Activated CD4-positive, alpha-beta T cell treated with anti-CD3 and anti-CD28 coated beads for 36 hours (primary cell): ENCODE measurements at places on chromosomes 7 and 10.

GRCh38 chr10:74530981-74531380, 295.4 kb upstream of the KAT6B start:
- DNase-seq = no peak

- DNase-seq = no peak
These were observed 22.4 kb upstream of the CDC14C start for GRCh38 chr7:48901966-48902365.

DNA sequence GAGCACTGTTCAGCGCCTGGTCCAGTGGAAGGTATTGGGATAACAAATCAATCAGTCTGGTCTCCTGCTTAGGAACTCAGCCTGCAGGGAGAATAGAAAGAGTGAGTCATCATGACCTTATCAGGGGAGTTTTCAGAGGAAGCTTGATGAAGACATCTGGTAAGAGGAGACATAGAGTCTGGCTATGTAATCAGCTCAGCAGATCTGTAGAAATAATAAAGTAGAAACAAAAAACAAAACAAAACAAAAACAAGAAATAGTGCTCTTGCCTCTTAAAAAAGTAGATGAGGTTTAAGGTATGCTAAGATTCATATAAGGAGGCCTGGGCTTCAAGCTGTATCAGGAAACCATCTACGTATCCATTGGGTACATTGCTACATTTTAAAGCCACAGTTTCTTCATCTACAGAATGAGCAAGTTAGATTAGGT, 14.4 kb downstream of the TAS2R41 start:
- no peak for DNase-seq

GRCh38 chr7:114212721-114213429, 201.7 kb upstream of the FOXP2 start:
- DNase-seq = no peak

DNA sequence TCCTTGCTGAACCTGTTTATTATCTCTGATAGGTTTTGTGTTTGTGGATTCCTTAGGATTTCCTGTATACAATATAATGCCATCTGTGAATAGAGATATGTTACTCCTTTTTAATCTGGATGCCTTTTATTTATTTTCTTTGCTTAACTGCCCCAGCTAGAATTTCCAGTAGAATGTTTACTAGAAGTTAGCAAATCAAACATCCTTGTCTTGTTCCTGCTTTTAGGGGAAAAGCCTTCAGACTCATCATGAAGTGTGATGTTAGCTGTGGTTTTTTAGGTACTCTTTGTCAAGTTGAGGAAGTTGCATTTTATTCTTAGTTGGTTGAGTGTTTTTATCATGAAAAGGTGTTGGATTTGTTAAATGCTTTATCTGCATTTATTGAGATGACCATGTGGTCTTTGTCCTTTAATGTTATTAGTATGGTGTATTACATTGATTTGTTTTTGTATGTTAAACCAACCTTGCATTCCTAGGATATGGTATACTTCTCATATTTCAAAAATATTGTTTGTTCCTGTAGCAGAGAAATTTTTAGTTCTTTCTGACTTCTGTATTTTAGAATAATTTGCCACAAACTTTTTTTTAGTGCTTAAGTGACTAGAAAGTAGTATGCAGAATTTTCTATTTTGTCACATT, 24.3 kb downstream of the PPP2R2D start:
- DNase-seq = no peak

- DNase-seq = no peak
These were observed 580.2 kb downstream of the SUGCT start for GRCh38 chr7:40715053-40715430.

DNA sequence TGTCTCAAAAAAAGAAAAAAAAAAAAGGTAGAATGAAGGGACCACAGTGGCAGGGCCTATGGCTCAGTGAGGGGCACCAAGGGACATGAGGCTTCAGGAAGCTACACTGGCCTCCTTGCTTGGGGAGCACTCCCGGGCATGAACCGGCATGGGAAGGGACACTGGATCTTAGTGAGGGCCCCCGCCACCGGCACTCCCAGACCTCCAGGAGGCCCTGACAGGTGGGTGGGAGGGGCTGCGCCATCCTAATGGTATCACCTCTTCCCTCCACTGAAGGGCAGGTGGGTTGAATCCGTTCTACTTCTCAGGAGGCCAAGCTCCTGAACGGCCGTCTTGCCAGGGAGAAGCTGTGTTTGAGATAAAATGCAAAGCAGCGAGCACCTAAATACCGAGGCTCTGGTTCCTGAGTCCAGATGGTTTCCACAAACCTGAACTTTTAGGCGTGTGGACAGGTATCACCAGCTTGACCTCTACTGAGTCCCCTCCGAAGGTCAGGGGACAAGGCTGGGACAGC, 69.8 kb downstream of the C10orf143 start:
- no peak for DNase-seq

- no peak for DNase-seq
These were observed 21.7 kb downstream of the CRHR2 start for GRCh38 chr7:30660331-30661255.

- DNase-seq = no peak
These were observed 316.1 kb upstream of the ZMIZ1 start for GRCh38 chr10:78752708-78753107.

DNA sequence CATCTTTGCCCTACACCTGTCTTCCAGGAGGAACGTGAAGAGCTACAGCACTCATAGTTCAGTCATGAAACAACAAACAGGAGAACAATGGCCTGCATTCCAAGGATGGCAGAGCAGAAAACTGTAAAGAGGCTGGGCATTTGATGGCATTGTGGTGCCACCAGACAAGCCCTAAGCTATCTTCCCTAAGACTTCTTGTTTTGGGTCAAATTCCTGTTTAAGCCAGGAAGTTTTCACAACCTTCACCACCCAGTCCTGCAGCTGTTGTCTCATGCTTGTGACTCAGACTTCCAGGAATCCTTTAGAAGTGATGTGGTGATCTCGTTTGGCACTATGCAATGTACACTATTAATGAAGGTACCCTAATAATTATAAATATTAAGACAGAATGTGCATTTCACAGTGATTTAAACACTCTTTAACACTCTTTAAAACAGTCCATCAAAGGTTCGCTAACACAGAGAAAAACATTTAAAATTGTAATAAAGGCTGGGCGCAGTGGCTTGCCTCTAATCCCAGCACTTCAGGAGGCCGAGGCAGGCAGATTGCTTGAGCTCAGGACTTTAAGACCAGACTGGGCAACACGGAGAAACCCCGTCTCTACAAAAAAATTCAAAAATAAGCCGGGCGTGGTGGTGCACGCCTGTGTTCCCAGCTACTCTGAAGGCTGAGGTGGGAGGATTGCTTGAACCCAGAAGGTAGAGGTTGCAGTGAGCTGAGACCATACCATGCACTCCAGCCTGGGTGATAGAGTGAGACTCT, 2.7 kb upstream of the HERPUD2 start:
- DNase-seq = no peak

DNA sequence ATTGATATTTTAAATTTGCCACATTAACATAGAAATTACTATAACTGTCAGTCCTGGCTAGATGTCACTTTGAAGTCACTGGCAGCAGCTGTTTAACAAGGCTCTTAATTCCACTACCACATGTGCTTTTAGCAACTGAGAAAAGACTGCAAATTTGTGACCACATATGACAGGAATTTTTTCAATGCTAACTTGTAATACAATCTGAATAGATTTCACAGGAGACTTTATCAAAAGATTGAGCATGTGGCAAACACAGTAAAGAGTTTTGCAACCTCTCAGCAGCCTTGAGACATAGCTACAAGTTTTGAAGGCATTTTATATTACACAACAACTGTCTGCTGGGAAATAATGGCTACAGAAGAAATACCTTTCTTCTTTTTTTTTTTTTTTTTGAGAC, 73.0 kb downstream of the MICU1 start:
- DNase-seq = no peak

DNA sequence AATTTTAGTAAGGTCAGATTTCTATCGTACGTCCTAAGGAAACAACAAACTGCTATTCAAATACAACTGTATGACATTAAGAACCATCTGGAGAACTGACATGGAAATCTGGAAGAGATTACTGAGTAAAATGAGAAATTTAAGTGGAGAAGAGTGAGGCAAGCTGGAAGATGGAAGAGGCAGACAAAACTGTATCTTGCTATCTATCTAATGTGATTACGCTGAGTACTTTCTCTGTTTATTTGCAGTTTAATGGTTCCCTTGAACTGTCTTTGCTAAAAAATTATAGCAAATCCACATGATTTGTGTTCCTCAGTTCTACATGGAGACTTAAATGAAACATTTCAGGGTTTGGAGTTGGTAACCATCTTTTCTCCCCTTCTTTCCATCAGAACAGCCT, 927.1 kb upstream of the MBL2 start:
- DNase-seq = no peak

DNA sequence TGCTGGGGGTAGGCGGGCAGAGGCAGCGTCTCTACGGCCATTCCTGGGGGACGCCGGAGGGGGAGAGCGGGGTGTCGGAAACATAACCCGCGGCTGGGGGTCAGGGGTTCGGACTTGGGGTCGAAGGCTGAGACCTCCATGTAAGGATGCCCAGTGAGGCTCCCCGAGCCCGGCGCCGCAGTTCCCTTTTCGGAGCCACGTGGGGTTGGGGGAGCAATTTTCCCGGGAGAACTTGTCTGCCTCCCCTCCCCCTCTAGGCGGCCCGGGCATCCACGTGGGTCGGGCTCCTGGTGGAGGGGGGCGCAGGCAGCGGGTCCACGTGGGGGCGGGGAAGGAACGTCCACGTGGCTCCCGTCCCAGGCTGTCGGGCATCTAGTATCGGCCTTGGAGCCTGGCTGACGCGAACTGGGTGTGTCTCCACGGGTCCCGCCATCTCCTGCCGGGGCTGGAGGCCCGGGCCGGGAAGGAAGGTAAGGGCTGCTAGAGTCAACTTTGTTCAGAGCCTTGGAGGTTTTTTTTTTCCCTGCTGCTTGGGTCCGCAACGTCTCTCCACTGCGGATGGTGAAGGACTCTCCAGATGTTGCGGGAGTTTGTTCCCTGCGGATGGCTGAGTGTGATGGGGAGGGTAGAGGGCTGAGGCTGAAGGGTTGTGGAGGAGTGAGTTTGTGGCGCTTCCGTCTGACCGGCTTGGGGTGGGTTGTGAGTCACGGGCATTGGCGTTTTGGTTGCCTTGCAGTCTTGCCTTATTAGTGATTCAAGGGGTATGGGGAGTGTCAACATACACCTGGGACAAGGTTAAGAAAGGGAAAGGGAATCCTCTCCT, 744 bp downstream of the PPRC1 start:
- DNase-seq = peak; percentile 78

DNA sequence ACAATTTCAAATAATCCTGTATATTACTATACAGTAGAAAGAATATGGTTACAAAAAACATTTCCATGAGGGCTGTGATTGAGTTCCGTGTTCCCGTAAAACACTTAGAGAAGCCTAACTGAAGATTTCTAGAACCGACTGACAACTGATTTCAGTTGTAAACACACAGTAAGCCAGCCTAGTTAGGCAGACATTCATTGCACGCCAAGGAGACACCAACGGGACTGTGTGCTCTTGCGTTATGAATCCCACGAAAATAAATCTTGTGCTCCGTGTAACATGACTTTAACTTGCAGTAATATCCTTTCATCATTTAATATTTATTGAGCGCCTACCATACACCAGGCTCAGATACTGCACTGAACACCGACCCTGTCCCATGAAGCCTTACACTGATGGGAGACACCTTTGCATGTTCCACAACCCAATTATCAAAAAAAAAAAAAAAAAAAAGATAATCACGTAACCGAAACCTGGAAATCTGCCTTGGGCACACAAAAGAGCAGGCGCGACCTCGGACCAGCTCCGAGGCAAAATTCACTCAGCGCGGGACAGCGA, 420 bp upstream of the KLHL7 start:
- DNase-seq = peak; percentile 9
